Stimulated activated CD4-positive, alpha-beta T cell treated with anti-CD3 and anti-CD28 coated beads, TNF-alpha, amount 100 ng/mL, for 1 hour (primary cell): ENCODE measurements at places on chromosomes 2 and 18.

DNA sequence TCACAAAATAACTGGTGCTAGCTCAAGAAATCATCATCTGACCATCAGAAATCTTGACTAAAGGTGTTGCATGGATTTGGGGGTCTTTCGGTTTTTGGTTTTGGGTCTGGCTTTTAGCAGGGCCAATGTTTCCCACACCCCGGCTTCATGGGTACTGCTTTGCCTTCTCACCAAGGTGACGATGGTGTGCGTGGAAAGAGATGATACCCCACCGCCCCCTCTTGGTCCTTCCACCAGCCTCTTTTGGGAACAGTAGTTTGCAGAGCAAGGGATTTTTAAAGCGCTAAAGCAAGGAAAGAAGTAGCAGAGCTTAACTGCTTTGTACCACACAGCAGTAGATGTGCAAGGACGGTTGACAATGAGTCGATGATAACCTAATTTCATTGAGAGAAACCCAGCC is 42.3 kb downstream of the BOLA3 start:
- DNase-seq, result no peak

DNA sequence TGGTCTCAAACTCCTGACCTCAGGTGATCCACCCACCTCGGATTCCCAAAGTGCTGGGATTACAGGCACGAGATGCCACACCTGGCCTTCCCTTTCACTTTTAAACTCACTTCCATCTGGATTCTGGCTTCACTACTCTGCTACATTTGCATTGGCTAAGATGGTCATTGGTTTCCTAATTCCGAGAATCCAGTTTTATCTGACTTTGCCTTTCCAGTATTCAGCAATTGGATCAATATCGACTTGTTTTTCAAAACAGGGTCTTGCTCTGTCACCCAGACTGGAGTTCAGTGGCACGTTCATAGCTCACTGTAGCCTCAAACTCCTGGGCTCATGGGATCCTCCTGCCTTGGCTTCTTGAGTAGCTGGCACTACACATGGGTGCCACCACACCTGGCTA is 4.7 kb upstream of the CD302 start:
- no peak for DNase-seq

- DNase-seq, result no peak
Measured at GRCh38 chr2:236366049-236366387, 101.8 kb upstream of the ASB18 start.

DNA sequence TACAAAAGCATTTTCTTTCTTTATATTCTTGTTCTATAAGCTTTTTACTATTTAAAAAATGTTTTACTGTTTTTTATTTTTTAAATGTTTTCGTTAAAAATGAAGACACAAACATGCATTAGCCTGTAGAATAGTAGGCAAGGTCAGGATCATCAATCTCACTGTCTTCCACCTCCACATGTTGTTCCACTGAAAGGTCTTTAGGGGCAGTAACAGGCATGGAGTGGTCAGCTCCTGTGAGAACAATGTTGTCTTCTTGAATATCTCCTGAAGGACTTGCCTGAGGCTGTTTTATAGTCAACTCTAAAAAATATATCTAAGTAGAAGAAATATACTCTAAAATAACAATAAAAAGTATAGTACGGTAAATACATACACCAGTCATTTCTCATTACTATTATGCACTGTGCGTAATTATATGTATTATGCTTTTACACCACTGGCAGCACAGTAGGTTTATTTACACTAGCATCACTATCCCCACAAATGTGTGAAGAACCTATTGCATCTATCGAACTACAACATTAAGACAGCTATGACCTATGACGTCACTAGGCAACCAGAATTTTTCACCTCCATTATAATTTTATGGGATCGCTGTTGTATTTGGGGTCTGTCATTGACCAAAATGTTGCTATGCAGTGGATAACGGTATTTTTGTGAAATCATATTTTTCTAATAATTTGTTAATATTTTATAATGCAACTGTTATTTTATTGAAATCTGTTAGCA is 764.3 kb downstream of the METTL4 start:
- DNase-seq, result no peak

- DNase-seq, result no peak
Measured at GRCh38 chr2:232340171-232340935, 38.2 kb upstream of the ALPP start.

GRCh38 chr2:173868406-173868805 is 96.8 kb downstream of the SP3 start:
- DNase-seq, result no peak
